ENCODE measurements at places on chromosomes 3 and 15.

DNA sequence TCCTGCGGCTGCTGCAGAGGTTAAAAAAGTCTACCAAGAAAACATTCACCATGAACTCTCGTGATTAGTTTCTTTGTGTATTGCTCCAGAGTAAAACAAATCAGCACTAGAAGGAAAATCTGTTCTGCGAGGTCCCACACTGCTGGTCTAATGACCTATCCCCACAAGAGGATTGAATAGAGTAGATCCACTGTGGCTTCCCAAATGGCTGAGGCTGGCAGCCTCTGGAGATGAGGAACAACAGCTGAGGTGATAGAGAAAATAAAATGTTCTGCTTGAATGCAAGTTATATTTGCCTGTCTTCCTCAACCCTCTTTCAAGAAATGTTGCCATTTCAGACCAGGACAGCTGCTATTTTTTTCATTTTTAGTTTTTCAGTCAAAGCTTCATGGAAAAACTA, 883.3 kb downstream of the CADM2 start:
- no peak for DNase-seq

DNA sequence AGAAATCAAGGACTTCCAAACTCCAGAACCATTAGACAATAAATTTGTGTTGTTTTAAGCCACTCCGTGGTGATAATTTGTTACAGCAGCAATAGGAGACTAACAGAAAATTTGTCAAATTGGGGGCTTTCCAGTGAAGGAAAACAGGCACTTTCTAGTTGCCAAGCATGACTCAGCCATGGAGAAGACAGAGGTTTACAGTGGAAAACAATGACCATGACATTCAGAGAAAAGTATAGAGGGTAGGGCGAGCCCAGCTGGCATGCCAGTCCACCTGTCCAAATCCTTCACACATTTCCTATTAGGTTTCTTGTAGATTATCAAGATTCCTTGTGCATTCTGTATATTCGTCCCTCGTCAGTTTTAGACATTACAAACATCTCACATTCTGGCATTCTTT, 24.9 kb downstream of the SLCO2A1 start:
- DNase-seq: no peak

- DNase-seq: no peak
These were observed 260.8 kb downstream of the ARPP21 start for GRCh38 chr3:35900079-35900478.

DNA sequence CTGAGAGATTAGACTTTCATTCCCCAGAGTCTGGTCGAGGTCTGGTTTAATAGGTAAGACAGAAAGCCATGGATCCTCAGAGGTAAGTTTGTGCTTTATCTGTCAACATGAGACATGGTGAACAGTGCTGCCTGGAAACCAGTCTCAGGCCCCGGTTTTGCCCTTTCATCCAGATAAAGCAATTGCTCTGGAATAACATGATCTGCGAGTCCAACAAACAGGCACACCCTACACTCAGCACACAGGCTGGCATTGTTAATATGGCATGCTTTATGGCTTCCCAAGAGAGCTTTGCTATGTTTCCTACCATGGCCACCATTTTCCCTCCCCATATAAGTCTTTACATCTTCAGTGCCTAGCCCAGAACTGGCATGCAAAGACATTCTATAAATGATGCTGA, 30.1 kb upstream of the MNS1 start:
- DNase-seq: no peak

- DNase-seq: no peak
These were observed 139.5 kb upstream of the TMCO5A start for GRCh38 chr15:37794947-37795346.

DNA sequence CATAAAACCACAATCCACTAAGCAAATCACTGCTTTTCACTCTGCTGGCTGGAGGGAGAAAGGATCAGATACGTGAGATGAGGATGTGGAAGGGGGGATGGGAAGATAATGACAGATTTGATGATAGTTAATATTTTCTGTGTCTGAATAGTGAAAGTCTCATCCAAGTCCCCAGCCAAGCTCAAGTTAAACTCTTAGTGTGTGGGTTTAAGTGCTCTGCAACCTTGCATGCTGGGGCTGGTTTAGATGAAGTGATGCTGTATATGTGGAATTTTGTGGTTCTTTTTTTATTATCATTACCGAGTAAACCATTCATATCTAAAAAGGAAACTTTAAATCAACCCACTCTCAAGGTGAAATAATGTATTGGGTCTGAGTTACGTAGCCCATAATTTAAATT, 111.0 kb downstream of the TPRG1 start:
- no peak for DNase-seq

GRCh38 chr3:64199932-64200331, 25.3 kb downstream of the PRICKLE2 start:
- DNase-seq: no peak

GRCh38 chr3:48466386-48467109, 20.0 kb downstream of the ATRIP start:
- DNase-seq: peak; percentile 33

GRCh38 chr3:83601704-83602103, 1357.1 kb upstream of the CADM2 start:
- DNase-seq: no peak

DNA sequence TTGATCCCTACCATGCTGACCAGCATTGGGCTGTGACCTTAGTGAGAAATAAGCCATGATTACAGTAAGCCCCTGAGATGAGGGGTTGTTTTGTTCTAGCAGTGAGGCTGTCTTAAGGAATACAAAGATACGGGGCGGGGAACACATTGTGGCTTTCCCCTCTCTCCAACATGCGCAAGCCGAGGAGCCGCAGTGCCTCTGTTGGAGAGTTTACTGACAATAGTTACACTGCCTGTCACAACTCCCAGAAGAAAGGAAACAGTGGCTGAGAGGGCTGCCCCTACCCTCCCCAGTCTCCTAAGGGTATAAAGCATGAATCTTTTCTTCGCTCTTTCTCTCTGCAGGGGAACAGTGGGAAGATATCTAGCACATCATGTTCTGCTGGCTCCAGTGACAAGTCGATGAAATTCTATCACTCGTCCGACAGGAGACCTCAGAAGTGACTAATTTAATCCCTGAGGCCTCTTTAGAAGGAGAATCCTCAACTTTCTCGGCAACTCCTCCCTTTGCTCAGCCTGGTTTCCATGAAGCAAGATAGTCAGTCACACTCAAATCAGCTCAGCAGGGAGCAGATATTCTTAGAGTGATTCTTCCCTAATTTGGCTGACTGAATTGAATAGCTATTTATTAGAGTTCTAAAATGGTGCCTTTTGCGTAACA, 409.0 kb upstream of the PROK2 start:
- no peak for DNase-seq

- DNase-seq: no peak
These were observed 71.7 kb upstream of the AGTR1 start for GRCh38 chr3:148625991-148626390.

- DNase-seq: peak; percentile 49
These were observed 65.3 kb upstream of the ZNF280D start for GRCh38 chr15:56798639-56799038.

DNA sequence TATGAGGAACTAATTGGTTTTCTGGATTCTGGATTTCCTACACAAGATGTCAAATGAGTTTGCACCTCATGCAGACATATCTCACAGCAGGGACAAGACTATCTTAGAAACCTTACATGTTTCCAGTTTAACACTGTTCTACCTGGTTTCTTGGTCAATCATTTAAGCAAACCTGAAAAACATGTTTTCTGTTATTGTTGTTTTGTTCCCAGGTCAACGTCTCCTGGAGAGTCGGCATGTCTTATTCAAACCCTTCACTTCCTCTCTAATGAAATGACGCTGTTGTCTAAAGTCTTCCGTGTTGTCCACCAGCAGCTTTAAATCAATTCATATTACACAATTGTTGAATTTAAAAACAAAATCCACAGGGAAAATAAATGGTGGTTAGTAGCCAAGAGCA, 150.9 kb downstream of the CNTN3 start:
- DNase-seq: no peak

DNA sequence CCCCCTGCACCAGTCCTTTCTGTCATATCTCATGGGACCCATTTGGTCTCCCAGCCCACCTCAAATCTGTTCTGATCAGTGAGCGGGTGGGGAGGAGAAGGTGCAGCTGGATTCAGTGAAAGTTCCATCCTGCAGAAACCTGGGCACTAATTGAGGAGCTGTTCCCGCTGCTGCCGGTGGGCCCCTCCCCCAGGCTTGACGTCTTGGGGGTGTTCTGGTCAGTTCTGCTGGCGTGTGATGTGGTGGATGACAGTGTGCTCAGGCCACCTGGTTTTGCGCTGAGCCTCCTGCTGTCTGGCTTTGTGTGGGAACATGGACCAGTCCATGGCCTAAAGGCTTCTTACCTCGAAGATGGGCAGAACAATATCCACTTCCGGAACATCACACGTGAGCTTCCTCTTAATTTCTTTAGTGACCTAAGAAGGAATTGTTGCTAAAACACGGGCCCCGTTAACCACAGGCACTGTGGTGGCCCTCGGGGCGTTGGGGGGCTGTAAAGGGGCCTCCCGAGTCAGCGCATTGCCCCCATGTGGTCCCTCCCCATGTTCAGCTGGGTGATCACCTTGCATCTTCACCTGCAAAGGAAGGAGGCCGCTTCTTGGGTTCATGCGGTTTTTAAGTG, 59.7 kb downstream of the RGMA start:
- no peak for DNase-seq

GRCh38 chr3:23991306-23991682, 46.2 kb downstream of the NR1D2 start:
- no peak for DNase-seq

DNA sequence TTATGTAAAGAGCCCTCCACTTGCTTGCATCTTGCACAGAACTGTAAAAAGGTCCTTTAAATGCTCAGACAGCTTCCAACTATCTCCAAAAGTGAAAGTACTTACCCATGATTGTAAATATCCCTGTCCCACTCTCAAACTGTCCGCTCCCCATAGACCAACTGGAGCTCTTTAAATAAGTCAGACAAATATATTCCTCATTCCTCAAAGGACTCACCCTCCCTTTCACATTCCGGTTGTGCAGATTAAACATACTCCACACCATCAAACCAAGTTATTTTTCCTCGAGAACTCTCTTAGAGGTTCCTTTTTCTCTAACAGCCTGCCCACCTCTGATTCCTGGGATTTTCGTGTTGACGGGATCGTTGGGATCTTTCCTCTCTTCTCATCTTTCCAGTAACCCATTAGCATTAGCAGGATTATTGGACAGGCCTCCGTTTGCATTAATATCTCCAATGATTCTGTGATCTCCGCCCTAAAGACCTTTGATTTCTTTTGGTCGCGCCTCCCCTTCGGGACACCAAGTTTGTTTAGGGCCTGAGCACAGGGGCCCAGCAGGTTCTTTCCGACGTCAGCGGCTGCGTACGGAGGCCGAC, 763 bp downstream of the GOLGB1 start:
- DNase-seq: no peak

DNA sequence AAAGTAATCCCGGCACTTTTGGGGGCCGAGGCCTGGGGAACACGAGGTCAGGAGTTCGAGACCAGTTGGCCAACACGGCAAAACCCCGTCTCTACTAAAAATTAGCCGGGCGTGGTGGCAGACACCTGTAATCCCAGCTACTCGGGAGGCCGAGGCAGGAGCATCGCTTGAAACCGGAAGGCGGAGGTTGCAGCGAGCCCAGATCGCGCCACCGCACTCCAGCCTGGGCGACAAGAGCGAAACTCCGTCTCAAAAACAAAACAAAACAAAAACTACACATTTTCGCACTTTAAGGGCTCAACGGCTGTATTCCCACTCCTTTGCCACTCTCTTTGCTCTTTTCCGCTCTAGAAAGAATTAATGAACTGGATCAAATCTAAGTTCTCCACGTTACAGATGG, 763 bp upstream of the TRNT1 start:
- no peak for DNase-seq

DNA sequence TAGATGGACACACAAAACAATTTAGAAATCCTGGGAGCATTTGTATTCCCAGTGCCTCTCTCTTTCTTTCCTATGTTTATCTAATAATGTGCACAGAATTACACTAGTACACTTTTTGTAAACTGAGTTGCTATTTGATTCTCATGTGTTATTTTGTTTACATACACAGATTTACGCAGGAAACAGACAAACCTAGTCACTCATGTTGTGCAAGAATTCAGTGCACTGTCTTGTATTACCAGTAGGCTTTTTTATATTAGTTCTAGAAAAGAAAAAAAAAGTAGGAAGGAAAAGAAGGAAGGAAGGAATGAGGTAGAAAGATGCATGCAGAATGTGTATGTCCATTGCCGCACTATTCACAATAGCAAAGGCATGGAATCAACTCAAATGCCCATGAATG, 257.4 kb downstream of the AGBL1 start:
- no peak for DNase-seq

DNA sequence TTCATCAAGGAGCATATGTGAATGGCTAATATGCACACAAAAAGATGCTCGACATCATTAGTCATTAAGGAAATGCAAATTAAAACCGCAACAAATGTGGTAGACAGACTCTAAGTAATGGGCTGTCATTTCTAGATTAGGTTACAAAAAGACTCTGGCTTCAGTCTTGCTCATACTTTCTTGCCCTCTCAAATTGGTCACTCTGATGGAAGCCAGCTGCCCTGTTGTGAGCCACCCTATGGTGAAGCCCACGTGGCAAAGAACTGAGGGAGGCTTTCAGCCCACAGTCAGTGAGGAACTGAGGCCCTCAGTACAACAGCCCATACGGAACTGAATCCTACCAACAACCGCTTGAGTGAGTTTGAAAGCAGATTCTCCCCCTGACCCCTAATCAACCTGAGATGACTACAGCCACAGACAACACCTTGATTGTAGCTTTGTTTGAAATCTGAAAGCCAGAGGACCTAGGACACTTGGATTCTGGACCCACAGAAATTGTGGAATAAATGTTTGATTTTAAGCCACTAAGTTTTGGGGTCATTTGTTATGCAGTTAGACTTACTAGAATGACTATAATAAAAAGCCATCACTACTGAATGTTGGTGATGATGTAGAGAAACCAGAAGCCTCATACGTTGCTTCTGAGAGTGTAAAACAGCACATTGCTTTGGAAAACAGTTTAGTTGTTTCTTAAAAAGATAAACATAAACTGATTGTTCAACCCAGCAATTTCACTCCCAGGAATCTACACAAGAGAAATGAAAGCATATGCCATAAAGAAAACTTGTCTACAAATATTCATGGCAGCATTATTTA, 45.7 kb downstream of the EHHADH start:
- peak; percentile 7 for DNase-seq
